ENCODE measurements at places on chromosomes 11 and 22. TPM values are rescaled to one million over a fixed set of nuclear protein-coding genes. Genes with fewer than 3 reads are reported as not detected.
A peak's percentile ranks its signal among the peaks of the same experiment; 100 is the strongest.

GRCh38 chr22:49997251-49997599 is 15.3 kb downstream of the IL17REL start:
- peak; percentile 82 for DNase-seq

- no peak for DNase-seq
Measured at GRCh38 chr11:104333977-104334376, 170.0 kb upstream of the PDGFD start.

DNA sequence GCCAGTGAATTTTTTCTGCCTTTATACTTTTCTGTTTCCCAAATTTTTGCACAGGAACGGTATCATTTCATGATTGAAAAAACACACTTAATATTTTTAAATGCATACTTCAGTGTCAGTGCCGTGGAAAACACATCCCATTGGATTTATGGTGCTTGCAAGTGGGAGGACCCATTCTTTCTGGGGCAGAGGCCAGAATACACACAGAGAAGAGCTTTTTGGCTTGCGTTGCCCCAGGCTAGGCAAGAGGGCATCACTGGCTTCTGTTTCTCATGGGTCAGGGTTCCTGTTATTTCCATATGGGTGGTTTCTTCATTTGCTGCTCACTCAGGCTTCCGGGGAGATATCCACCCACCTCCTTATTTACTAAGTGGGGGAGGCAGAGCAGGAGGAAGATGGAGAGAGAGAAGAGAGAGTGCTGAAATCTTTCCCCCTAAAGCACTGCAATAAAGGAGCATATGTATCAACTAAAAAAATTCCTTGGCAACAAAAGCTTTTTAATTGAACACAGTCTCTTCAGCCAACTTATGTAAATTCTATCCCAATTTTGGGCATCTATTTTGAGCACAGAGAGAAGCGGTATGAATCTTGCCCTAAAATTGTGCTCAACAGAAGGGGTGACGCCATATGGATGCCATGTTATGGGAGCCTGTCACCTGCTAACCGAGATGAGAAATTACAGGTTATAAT is 66.0 kb upstream of the KIRREL3 start:
- no peak for DNase-seq

Gene STIP1
- total RNA-seq, result 65.7 TPM

- no peak for DNase-seq
Measured at GRCh38 chr11:17853280-17853679, 118.7 kb downstream of the KCNC1 start.

Gene NUMA1
- total RNA-seq, result 520 TPM
